ENCODE measurements at places on chromosomes 16 and 17.

DNA sequence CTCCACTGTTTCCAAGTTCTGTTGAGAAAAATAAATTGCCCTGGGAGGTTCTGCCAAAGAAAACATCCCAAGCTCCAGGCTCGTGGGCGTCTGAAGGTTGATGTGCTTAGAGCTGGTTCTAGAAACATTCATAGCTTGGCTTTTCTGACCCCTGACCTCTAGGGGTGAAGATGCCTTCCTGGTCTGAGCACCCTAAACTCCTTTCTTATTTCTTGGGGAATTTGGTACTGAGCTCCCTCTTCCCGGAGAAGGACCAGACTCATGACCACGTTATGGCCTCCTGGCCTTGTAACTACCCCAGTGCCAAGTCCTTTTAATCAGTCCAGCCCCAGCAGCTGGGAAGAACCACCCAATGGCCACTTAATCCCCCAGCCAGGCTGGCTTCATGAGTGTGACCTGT lies 66.4 kb downstream of the MYH11 start:
- no peak for DNase-seq

DNA sequence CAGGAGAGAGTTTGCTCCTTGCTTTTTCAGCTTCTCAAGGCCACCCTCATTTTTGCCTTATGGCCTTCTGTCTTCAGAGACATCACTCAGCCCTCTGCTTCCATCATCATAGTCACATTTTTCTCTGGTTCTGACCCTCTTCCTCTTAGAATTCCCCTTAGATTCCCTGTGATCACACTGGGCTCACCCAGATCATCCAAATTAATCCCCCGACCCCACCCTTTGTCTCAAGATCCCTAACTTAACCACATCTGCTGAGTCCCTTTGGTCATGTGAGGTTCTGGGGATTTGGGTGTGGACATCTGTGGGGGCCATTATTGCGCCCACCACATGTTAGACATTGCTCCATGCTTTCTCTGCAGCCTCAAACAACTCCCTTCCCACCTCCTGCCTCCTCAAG lies 323.4 kb downstream of the CPPED1 start:
- DNase-seq = no peak

- DNase-seq = peak; percentile 62
These were observed 1.1 kb downstream of the TSEN54 start for GRCh38 chr17:75517297-75517865.

DNA sequence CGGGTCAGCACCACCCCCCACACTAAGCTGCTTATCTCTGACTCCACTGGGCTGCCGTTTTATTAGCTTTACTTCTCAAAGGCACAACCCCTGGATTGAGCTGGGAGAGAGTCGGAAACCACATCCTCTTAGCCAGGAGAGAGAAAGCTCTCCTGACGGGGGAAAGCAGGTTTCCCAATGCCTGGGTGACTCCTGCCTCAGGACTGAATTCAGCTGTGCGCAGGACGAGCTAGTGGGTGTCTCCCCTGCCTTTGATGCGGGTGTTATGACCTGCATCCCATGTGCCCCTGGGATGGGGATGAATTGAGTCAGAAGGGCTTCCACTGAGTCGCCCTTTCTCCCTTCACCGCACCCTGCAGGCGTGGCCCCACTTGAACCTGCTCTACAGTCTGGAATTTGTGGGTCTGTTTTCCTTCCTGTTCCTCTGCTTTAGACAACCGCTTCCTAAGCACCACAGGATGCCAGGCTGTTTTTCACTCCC lies 819.2 kb upstream of the EEF2KMT start:
- no peak for DNase-seq
